NCI-H187 (cell line): ENCODE measurements at places on chromosomes 11 and 22.

- no peak for DNase-seq
Observed at GRCh38 chr11:106446302-106446701, 368.8 kb downstream of the AASDHPPT start.

- DNase-seq, result no peak
Observed at GRCh38 chr22:45217345-45217744, 23.3 kb downstream of the KIAA0930 start.

DNA sequence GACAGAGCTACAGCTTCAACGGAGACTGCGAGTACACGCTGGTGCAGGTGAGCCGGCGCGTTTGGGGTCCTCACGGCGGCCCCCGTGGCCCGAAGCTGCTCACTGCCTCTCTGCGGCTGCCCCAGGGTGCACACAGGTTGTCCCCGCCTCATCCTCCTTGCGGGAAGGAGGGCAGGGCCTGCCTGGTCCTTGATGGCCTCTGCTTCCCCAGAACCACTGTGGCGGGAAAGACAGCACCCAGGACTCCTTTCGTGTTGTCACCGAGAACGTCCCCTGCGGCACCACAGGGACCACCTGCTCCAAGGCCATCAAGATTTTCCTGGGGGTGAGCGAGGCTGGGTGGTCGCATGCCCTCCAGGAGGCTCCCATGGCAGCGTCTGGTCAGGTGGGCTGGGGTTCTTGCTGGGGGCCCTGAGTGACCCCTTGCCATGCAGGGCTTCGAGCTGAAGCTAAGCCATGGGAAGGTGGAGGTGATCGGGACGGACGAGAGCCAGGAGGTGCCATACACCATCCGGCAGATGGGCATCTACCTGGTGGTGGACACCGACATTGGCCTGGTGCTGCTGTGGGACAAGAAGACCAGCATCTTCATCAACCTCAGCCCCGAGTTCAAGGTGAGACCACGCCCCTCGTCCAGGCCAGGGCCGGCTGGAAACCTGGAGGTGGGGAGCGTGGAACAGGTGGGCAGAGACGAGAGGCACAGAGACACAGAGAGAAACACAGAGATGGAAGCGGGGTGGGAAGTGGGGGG is 19.4 kb downstream of the MUC5AC start:
- DNase-seq, result no peak

- DNase-seq, result no peak
Observed at GRCh38 chr11:102194990-102195389, 84.7 kb downstream of the YAP1 start.

- DNase-seq, result no peak
Observed at GRCh38 chr11:111941963-111942362, 4.8 kb downstream of the DIXDC1 start.

- DNase-seq, result no peak
Observed at GRCh38 chr11:26493616-26494015, 78.4 kb downstream of the MUC15 start.

GRCh38 chr11:13962562-13963168 is at the start of gene SPON1:
Gene SPON1 (plus strand): TSS chr11:13962723. CDS start chr11:13962905, 182 bp downstream.
- no peak for DNase-seq

DNA sequence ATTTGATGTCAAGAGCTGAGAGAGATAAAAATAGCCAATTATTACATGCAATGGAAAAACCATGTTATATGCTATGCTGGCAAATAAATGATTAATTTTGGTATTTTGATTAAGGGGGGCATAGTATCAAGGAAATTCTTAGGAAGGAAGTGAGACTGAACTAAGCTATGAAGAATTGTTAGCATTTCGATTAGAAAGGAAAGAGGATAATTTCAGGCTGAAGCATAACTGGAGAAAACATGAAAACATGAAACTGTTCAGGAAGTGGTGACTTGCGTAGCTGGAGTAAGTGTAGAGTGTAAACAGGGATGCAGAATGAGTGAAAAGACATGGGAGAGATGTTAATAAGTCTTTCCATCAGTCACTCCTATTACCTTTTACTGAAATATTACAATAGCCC is 6.4 kb downstream of the ACRV1 start:
- DNase-seq, result no peak

DNA sequence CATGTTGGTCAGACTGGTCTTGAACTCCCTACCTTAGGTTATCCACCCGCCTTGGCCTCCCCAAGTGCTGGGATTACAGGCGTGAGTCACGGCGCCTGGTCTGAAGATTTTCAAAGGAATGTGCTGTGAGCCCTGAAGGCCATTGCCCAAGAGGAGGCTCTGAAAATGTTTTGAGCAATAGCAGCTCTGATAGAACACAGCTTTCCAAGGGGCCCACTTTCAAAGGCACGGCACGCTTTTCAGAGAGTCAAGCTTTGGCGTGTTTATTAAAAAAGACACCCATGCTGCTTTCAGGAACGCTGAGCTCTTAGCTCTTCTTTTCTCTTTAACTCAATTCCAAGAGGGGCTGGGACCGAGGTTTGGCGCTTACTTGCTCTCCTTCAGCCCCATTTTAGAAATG is 73.8 kb upstream of the CDON start:
- no peak for DNase-seq

GRCh38 chr11:92811341-92811740 is 158.1 kb upstream of the MTNR1B start:
- no peak for DNase-seq

DNA sequence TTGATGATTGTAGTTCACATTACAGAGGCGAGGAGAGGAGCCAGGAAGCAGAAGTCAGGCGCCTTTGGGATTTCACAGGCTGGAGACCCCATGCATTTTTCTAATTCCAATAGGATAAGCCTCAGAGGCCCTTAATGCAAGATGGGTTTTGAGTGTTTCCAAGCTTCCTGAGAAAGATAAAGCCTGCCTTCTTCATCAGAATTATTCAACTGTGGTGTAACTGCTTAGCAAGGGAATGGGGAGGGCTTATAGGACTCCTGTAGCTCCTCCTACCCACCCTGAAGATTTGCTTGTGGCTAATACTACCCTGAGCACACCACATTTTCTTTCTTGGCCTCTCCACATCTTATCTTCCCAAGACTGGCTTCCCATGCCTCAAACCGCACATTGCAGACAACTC is 151.1 kb upstream of the ISX start:
- no peak for DNase-seq

DNA sequence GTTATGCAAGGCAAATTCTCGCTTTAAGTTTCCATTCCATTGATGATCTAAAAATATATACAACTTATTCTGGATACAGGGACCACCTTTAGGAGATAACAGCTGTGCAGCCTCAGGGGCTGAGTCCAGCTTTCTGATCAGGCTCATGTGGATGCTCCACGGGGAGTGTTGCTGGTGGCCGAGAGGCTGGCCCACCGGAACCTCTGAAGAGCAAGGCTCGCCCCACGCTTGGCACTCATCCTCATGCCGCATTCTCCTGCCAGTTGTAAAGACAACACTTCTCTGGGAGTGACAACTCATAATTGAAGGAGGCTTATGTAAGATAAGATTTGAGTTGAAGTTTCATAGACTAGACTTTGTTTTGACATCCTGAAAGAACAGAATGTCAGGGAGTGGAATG is 123.5 kb downstream of the MPPED1 start:
- DNase-seq, result no peak

GRCh38 chr22:27719535-27720227 is 81.9 kb downstream of the MN1 start:
- no peak for DNase-seq
